ENCODE measurements at places on chromosomes 6 and 20. TPM values are rescaled to one million over a fixed set of nuclear protein-coding genes. Genes with fewer than 3 reads are reported as not detected.

Gene KCNB1
- 8.0 TPM for total RNA-seq

- DNase-seq: peak; percentile 51
Measured at GRCh38 chr6:125747589-125748405, 1.6 kb upstream of the HEY2 start.

- no peak for DNase-seq
Measured at GRCh38 chr6:130895516-130895915, 68.3 kb downstream of the SMLR1 start.

DNA sequence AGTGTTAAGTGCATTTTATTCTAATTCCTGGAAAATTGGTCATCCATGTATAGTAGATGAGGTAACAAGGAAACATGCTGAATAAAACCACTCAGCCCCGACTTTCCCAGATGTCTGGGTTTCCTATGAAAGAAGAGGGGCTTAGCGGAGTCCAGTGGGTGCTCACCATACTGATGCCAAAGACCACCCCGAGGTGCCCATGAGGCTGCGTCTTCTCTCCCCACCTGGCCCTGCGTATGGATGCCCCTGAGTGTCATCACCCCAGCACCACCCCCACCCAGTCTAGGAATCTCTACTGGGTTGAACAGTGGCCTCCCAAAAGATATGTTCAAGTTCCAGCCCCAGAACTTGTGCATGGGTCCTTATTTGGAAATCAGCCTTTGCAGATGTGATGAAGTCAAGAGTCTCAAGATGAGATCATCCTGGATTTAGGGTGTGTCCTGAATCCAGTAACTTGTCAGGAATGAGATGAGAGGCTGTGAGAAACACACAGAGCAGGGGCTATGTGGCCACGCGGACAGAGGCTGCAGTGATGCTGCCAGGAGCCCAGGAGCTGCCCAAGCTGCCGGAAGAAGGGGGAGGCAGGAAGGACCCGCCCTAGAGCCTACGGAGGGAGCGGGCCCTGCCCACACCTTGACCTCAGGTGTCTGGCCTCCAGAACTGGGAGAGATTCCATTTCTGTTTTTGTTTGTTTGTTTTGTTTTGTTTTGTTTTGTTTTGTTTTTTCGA is 124.6 kb upstream of the CDH4 start:
- DNase-seq: no peak

DNA sequence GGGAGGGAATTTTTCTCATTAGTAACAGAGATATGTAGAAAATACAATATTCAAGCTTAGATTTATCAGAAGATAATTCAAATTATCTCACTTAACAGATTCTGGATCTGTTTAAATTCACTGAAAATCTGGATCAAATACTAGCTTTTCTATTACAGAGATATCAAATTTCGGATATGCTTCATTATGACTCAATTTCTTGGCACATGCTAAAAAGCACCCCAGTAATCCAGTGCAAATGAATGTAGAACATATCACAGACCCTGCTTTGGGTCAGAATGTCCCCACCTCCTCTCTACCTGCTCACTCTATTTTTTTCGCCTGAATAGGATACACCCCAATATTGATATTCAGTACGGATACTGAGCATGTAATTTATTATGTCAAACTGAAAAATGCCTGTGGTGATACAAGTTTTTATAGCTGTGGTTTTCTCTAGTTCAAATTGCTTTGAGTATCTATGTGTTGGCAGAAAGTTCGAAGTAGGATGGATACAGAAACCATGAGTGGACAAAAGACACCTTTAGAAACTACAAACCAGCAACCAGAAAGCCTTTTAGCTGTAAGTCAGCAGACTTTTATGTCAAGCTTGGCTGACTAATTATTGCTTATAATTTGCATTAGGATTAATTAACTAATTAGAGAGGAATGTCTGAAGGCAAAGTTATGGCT is 290.0 kb downstream of the TFAP2B start:
- DNase-seq: no peak

GRCh38 chr20:45518282-45518681 is 2.9 kb upstream of the SPINT3 start:
- DNase-seq: no peak

DNA sequence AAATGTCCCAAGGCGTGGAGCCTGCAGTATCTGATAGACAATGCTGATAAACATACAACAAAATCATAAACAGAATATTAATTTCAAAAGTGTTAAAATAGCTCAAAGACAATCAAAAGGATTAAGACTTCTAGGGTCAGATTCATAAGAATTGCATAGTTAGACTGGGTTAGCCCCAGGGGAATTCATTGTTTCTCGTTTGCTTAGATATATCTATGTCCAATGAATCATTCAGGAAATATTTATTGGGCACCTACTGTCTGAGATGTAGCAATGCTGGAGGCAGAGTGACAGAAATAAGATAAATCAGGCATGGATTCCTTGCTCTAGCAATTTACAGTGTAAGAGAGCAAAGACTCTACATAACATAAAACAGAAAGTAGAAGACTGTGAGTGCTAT is 124.4 kb upstream of the PRL start:
- no peak for DNase-seq

Gene TMEM151B
- 9.3 TPM for total RNA-seq

DNA sequence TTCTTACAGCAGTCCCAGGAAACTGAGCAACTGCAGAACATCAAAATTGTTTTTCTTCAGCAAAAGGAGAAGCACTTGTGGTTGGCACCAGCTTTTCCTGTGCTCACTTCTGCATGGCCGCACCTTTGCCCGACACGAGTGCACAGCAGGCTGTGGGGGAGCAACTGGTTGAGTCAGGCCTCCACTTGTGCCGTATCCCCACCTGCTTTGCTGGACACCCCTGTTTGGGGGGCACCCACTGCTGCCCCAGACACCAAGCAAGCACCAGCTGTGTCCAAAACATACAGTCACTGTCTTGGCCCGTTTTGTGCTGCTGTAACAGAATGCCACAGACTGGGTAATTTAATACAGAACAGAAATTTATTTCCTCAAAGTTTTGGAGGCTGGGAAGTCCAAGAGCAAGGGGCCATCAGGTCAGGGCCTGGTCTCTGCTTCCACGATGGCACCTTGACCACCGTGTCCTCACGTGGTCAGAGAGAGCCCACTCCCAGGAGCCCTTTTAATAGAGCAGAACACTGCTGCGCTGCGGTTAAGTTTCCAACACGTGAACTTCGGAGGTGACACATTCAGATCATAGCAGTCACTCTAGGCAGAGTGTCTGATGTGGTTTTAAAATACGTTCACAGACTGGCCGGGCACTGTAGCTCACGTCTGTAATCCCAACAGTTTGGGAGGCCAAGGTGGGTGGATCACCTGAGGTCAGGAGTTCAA is 8.7 kb upstream of the GMEB2 start:
- DNase-seq: no peak

GRCh38 chr20:11222243-11222642 is 548.4 kb upstream of the JAG1 start:
- DNase-seq: no peak

Gene SMLR1
- not detected for total RNA-seq

DNA sequence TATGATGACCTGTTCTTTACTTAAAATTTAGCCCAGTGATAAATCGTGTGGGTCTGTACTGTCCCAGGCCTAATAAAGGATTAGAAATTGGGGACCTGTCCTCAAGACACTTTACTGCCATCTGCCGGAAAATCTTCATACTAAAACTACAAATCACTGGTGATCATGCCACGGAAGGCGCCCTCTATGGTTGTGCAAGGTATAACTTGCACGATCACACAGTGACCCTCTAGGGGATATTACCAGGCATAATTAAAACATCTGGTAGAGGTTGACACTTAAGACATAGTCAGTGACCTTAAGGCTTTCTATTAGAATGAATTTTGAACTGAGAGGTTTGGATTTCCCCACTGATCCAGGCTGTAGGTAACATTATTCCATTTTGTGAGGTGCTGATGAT is 172.6 kb downstream of the BMP2 start:
- peak; percentile 28 for DNase-seq

- DNase-seq: no peak
Measured at GRCh38 chr6:19597809-19598320, 239.3 kb upstream of the ID4 start.

DNA sequence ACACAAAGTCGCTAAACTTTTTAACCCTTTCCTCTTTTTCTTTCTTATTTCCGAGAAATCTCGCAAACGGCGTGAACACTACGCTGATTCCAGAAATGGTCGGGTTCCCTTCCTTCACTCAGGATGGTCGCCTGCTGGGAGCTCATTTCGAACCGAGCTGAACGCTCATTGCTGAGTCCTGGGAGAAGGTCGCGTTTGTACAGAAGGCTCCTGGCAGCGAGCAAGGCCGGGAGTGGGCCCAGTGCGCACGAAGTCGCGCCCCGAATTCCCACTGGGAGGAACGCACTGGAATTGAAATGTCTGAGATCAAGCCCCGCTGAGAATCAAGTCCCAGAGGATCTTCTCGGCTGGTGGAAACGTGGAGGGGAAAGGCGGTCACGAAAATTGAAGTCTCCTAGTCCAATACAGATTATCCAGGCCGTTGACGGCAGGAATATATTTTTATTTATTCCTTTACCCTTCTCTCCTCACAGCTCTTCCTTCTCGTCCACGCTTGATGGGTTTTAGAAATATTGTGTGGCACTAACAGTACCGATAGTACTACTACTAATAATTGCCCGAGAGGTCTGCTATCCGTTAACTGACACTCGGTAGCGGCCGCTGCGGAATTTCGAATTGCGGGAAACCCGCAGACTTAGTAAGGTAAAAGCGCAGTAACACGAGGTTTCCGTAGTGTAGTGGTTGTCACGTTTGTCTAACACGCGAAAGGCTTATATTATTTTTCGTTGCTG is 207.2 kb upstream of the ZNF184 start:
- no peak for DNase-seq

- DNase-seq: no peak
Measured at GRCh38 chr20:17650301-17651128, 31.5 kb downstream of the RRBP1 start.

Data from spinal cord (tissue), 10 donors.